ENCODE measurements at places on chromosomes 7 and 10. TPM values are rescaled to one million over a fixed set of nuclear protein-coding genes. Genes with fewer than 3 reads are reported as not detected.

DNA sequence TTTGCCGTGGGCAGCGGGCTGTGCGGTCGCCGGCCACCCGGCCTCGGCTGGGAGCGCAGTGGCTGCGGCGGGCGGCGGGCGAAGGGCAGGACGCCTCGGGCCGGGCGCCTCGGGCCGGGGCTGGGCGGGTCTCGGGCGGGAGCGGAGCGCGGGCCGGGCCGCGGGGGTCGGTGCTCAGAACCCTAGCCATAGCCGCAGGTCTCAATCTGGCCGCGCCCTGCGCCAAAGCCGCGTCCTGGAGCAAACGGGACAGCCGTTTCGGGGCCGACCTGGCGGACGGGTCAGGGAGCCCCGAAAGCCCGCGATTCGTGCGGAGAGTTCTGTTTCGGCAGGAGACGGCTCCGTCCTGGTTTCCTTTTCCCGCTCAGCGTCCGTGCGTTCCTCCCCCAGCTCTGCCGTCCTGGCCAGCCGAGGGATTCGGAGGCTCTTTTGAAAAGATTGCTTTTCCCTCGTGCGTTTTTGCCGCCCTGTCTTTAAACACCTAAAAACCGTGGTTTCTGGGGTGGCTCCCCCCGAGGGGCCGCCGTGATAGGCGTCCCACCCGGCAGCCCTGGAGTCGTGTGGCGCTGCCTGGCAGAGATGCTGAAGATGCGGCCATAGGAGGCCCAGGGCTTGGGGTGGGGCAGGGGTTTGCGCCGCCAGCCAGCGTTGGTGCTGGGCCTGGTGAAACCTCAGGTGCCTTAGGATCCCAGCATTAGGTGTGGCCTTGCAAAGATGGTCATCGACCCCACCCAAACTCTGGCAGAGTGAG lies 727 bp downstream of the RET start:
- DNase-seq, result no peak
- no peaks in the 10 kb centered on the region for H3K36me3 ChIP-seq
- no peak overlapping the region for H3K27ac ChIP-seq
- peaks cover 20% of the 10 kb centered on the region for H3K4me1 ChIP-seq

- DNase-seq, result no peak
- no peak overlapping the region for H3K4me3 ChIP-seq
- no peaks in the 10 kb centered on the region for H3K4me1 ChIP-seq
- no peaks in the 10 kb centered on the region for H3K36me3 ChIP-seq
- no peaks in the 10 kb centered on the region for H3K27me3 ChIP-seq
Observed at GRCh38 chr7:41328131-41328530, 374.8 kb downstream of the INHBA start.

CLRN3 gene
- not detected for total RNA-seq

ARHGAP19 gene
- total RNA-seq, result 4.2 TPM
